Endothelial cell (in vitro differentiated cells): ENCODE measurements at places on chromosomes 16 and 17. TPM values are rescaled to one million over a fixed set of nuclear protein-coding genes. Genes with fewer than 3 reads are reported as not detected.

C16orf89 gene
- total RNA-seq: not detected

SYCE1L gene
- total RNA-seq: 2.5 TPM

AXIN1 gene
- 17.5 TPM for total RNA-seq

NPIPA8 gene
- 0.38 TPM for total RNA-seq

TADA2A gene
- total RNA-seq: 24.7 TPM

KCNJ18 gene
- total RNA-seq: not detected

OSGIN1 gene
- total RNA-seq: 0.31 TPM

COA3 gene
- total RNA-seq: 60.3 TPM

ABI3 gene
- total RNA-seq: 15.7 TPM

DRC3 gene
- 4.3 TPM for total RNA-seq

KIF2B gene
- not detected for total RNA-seq

TNFRSF17 gene
- total RNA-seq: not detected

GRCh38 chr17:27947005-27947406, 53.8 kb upstream of the LYRM9 start:
- DNase-seq: no peak

DNA sequence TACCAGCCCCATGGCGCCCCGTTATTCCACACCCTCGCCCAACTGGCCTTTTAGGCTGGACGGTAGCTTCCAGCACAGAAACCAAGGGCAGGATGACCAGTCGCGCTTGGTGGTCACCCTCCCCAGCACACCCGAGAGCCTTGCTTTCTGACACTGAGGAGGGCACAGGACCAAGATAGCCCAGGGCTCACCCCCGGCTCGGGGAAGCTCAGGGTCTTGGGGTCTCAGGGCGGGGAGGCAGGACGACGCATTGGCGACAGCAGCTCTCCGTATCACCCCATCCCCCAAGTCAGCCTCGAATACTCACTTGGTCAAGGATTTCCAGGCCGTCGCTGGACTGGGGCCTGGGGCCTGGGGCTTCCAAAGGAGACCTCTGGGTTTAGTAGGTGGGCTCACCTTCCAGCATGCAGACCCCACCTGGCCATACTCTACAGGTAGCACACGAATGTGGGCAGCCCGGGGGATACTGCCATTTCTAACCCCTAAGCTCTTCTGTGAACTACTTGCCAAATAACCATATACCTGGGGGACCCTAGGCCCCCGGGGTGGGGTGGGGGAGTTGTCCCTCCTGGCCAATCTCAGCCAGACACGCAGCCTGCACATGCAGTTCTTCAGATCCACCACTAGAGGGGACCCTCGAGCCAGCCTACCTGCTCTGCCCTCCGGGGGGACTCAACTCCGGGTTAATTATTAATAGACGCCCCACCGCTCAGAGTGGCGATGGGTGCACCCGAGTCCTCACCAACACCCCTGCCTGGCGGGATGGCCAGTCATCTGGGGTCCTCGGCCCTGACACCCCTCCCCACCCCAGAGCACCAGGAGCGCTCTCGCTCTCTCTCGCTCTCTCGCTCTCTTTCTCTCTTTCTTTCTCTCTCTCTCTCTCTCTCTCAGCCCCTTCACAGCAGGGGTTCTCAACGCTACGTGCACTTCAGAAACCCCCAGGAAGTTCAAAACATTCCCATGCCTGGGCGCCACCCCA, 30.0 kb downstream of the TBC1D16 start:
- peak; percentile 68 for DNase-seq

DNA sequence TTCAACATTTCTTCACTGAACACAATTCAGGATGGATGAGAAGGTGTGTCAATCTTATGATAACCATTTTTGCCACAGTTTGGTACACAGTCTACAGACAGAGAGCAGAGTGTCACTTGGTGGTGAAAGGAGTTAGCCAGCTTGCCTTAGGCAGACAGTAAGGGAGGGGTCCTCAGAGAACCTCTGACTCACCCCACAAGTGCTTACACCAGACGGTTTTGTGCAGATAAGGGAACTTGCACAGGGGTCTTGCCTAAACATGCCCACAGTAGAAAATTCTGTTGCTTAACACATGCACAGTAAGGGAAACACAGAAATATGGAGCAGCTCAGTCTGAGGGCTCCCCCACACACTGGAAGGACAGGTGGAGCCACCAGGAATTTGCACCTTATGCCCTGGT, 204.5 kb upstream of the CDH8 start:
- DNase-seq: no peak

DNA sequence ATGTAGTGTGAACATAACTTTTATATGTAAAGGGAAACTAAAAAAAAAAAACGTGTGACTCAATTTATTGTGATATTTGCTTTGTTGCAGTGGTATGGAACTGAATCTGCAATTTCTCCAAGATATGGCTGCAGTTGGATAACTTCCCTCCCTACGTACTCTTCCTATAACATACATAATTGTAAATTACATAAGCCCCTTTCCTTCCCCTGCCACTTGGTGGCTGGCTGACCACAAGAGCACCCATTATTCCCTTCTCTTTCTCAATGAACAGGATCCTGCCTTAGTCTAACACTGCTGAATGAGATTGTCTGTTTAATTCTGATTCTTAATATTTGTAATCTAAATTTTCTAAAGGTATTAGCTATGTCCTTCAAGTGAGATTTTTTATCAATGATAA, 27.8 kb downstream of the CCL4 start:
- DNase-seq: no peak

GRCh38 chr17:14427900-14428647, 127.2 kb downstream of the HS3ST3B1 start:
- peak; percentile 8 for DNase-seq

GRCh38 chr17:42548070-42548837, 4.5 kb upstream of the HSD17B1 start:
- peak; percentile 76 for DNase-seq

- no peak for DNase-seq
Measured at GRCh38 chr17:4898927-4899326, 409 bp upstream of the C17orf107 start.

DNA sequence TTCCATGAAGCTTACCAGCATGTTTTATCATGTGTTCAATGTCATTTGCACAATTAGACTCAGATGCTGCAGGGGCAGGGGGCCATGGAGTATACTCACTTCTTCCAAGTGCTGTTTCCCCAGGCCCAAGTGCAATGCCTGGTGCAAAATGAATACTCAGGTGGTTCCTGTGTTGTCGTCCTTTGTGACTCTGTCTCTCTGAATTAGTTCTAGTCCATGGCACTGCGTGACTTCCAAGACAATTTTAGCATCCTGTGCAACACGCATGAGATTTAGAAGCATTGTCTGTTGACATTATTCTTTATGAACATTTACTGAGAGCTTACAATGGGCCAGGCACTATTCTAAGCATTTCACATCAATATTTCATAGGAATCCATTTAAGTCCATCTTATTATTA, 769.7 kb upstream of the RBFOX1 start:
- no peak for DNase-seq

- no peak for DNase-seq
Measured at GRCh38 chr16:29745121-29745852, 503 bp downstream of the C16orf54 start.

DNA sequence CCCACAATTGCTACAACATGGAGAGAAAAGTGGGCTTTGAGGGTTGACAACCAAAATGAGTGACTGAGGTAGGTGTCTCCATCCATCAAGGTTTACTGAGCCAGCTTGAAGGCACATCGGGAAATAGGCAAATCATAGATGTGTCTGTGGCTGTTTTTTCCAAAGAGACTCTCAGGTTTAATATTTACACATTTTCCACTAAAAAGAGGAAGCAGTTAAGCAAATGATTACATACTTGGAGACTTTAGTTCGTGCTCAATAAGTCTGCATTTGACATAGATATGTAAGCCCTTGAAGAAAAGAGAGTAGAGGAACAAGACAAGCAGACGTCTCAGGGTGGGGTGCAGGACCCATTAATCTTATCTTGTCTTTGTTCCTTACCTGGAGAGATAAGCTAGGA, 148.9 kb upstream of the COX10 start:
- no peak for DNase-seq

GRCh38 chr16:26614237-26614841, 452.4 kb upstream of the C16orf82 start:
- DNase-seq: peak; percentile 15

DNA sequence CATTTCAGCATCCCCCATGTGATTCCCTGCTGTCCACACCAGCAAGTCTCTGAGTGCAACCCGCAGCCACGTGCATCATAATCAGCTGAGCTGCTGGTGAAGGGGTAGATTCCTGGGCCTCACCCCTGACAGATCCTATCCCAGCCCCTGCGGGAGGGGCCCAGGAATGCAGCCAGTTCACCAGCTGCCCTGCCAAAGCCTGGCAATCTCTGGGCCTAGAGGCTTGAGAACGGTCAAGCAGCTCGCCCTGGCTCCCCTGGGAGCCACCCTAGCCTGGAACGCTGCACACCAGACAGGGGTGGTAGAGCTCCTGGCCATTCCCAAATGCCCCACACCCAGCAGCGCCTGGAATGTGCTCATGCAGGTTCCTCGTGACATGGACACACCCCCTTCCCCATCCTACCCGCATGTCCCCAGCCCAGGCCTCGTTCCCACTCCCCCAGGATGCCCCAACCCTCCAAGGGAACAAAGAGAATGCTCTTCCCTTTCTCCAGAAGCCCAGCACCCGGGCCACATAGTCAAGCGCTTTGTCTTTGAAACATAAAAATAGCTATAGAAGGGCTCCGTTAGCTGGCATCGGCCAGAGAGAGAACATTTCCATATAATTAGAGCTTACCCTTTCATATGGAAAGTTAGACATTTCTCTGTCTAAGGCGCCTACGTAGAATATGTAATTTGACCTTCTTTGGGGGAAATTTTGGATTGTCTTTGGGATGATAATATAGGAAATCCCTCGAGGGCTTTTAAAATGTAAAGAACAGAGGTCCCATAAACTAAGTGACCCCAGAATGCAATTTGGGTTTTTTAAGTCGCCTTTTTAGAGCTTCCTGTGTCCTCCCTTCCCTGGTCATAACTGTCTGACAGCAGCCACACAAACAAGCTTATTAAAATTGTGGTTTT, 3.4 kb downstream of the CEP295NL start:
- DNase-seq: no peak

- DNase-seq: no peak
Measured at GRCh38 chr17:43574896-43575525, 28.9 kb upstream of the ETV4 start.

DNA sequence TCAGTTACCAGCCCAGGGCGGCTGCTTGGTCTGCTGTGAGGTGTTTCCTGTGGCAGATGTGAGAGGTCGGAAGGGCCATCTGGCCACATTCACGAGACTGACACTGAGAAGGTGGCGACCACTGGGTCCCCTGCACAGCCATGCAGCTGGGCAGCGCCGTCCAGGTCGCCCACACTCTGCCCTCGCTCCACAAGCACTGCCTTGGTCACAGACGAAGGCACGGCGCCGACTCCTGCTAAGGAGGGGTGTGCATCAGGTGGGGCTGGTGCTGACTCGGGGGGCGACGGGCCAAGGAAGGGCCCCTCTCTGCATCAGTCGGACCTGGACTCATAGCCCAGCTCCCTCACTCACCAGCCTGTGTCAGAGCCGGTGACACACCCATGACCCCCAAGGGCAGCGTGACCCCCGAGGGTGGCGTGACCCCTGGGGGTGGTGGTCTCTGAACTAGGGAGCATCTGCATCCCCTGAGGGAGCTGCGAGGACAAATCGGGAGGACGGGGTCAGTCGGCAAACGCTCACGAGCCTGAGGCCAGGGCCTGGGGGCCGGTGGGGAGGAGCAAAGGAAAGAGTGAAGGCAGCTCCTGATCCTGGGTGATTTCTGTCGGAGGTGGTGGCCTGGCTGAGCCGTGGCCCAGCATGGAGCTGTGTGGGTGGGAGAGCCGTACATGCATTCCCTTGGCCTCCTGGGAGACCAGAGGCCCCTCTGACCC, 30.4 kb downstream of the NME3 start:
- no peak for DNase-seq

- no peak for DNase-seq
Measured at GRCh38 chr17:82034371-82035011, 3.0 kb downstream of the DCXR start.

DNA sequence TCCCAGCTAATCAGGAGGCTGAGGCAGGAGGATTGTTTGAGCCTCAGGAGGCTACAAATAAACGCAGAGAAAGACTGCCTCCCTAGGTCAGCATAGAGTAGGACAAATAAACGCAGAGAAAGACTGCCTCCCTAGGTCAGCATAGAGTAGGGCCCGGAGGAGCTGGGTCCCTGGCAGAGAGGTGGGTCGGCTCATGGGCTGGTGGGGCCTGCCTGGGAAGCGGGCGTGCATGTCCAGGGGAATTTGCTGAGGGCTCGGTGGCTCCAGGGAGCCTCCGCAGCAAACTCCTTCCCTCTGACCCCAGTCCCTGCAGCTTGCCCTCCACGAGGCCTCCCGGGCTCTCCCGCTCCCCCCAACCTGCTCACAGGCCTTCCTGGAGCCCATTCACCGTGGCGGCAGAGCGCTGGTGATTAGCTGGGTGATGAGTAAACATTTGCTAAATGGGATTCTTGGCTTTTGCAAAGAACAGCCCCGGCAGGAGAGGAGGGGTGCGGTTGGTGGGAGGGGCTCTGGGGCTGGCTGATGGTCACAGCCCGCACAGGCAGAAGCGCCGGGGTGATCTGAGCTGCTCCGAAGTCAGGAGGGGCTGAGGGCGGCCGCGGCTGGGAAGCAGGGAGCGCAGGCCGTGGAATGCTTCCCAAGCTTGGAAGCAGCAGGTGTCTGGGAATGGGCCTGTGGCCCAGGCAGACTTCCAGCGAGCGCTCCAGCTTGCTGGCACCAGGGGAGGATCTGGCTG, 93.1 kb downstream of the RTN4RL1 start:
- no peak for DNase-seq

DNA sequence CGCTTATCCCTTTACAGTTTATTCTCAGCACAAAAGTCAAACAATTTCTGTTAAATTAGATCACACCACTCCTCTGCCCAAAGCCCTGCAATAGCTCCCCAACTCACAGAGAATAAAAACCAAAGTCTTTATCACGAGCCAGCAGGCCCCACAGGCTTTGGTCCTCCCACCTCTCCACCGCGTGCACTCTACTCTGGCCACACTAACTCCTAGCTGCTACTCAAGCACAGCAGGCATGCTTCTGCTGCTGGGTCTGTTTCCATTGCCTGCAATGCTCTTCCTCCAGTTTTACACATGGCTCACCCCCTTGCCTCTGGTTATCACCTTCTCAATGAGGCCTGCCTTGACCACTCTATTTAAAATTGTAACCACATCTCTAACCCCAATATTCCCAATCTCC, 27.6 kb downstream of the HELZ start:
- no peak for DNase-seq

DNA sequence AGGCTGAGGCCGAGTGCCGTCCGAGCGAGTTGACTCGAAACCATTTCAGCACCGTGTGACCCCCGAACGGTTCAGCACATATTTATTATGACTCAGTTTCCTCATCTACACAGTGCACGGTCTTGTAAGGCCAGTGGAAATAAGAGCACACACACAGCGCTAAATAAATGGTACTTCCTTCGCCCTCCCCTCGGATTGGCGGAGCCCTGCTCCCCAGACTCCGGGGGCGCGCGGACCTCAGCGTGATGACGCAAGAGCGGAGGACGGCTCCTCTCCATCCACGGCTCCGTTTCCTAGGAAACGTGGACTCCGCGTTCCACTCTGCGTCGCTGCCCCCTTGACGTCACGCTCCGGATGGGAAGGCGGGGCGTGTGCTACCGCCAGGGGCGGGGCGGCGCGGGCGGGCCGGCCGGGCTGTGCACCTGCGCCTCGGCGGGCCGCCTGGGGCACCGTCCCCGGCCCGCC, at the start of gene PARD6A:
TSS of gene PARD6A (plus strand) at position 397 of the 465 bp plus-strand sequence. CDS start 79 bp downstream, outside the sequence.
- DNase-seq: peak; percentile 84

- DNase-seq: peak; percentile 65
Measured at GRCh38 chr16:24036614-24037013, 200.8 kb downstream of the PRKCB start.
